ENCODE measurements at places on chromosomes 16 and 17.
A peak's percentile ranks its signal among the peaks of the same experiment; 100 is the strongest.

DNA sequence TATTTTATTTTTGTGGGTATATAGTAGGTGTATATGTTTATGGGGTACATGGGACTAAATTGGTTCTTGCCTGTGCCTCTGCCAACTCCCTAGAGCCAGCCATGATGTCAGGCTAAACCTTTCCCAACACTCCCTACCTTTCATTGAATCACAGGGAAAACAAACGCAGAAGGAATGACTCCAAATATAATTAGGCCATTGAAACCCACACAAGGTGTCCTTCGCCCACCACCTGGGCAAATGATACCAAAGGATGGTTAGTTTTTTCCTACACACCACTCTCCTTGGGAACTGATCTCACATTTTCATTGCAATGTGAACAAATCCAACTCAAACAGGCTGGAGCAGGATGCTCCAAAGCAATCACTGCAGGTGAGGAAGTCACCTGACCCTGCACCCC is 27.5 kb downstream of the WSB1 start:
- DNase-seq = no peak

GRCh38 chr17:66403846-66404556 is 101.6 kb downstream of the PRKCA start:
- DNase-seq = no peak

- no peak for DNase-seq
Observed at GRCh38 chr17:51224402-51225262, 35.2 kb downstream of the MBTD1 start.

DNA sequence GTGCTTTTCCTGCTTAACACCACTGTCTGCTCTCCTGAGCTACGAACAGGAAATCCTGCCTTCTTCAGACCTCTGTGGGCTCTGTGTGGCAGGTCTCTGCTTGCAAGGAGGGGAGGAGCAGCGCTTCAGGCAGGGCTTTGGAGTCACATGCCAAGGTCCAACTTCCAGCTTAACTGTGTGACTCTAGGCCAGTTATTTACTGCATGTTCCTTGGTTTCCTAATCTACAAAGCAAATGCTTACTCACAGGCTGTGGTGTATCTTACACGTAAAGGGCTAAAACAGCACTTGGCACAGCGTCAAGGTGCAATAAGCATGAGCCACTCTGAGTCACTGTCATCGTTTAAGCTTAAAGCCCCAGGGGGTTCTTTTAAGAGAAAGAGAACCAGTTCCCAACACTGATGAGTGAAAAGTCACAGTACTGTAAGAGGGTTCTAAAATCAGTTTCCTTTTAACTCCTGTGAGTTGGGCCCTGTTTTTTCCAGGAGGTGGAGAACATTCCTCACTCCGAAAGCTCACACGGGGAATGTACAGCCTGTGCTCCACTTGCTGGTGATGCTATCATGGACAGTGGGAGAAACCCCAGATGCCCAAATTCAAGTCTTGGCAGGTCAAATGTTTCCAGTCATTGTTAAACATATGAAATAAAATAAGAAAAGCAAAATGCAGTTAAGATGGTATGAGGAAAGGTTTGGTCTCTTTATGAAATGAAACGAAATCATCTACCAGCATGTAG is 54.1 kb upstream of the BCAR1 start:
- DNase-seq = peak; percentile 100

DNA sequence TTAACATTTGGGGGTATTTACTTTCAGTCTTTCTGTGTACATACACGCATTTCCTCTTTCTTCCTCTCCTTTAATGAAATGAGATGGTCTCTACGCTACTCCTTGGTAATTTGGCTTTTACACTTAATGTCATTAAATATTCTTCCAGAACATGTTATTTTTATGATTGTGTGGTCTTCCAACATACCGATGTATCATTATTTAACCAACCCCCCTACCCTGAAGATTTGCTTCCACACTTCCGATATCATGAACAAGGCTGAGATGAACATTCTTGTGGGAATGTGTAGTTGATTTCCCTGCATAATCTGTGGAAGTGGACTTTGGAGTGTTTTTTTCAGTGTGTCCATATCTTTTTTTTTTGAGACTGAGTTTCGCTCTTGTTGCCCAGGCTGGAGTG is 2.3 kb upstream of the PGS1 start:
- no peak for DNase-seq

DNA sequence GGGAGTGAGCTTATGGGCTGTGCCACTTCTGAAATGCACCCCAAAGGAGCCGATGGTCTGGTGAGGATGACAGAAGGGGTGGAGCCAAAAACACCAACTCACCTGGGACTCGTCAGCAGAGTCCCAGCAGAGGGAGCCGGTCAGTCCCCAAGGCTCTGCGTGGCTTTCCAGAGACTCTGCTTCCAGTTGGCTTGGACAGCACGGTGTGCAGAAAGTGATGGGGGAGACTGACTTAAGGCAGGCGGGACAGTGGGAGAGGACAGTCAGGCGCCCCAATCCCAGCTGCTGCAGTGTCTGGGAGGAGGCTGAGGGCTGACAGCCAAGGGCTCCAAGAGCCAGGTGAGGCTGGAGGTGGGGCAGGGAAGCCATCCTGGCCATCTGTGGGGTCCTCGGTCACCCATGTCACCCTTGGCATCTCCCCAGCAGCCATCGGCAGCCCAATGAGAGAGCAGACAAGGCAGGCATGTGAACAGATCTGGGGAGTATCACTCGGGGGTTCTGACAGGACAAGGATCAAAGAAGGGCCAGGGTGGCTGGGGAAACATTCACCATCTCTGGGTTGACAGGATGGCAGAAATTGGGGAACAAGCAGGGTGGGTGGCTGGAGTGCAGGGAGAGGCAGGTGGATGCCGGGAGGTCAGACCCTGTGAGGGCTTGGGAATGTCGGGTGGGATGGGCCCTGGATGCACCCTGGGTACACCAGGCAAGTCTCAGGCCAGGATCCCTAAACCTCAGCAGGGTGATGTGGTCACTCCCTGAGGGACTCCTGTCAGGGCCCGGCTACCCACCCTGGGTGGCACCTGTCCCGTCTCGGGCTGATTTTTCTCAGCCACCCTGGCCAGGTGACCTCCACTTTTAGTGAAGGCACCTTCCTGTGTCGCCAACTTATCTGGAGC is 8.9 kb upstream of the KRTAP17-1 start:
- DNase-seq = no peak

All from AG10803 (cell line).